ENCODE measurements at places on chromosomes 16 and 17.

DNA sequence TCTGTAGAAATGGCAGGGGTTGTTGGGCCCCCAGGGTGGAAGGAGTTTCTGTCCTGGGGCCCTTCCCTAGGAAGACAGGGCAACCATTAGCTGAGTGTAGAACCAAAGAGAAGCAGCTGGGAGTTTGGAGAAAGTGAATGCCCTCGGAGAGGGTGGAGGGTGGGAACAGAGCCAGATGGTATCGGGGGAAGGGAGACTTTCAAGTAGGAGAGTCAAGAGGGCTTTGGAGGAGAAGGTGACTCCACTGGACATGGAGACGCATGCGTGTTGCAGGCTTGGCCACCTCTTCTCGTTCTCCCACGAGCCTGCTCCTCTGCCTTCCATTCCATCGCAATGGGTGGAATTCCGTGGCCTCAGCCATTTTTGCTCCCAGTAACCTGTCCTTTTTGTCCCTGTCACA, 19.4 kb downstream of the SLC47A1 start:
- DNase-seq, result no peak

- no peak for DNase-seq
Measured at GRCh38 chr17:6532441-6532885, 23.9 kb downstream of the PITPNM3 start.

DNA sequence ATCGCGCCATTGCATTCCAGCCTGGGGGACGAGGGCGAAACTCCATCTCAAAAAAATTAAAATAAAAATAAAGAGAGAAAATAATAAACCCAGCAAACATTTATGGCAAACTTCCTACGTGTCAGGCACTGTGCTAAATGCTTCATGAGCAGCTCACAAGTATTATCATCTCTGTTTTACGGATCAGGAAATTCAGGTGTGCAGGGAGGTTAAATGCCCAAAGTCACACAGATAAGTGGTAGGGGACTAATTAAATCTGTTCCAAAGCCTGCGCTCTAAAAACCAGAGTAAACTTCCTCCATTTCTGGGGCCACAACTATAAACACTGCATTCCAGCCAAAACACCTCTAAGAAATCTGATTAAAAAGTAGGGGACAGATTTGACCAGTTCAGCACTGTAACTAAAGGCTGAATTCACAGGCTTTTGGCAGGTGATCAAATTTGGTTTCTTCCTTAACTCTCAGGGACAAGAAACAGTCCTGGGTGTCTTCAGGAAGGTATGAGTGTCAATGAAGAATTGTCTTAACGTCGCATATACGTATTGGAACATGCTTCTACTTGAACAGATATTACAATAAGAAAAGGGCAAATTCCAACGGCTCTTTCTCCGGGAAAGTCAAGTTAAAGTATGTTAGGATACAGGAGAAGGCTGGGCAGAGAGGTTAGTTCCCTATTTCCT, 996 bp downstream of the STRADA start:
- no peak for DNase-seq

GRCh38 chr17:65532101-65532890, 29.2 kb downstream of the AXIN2 start:
- no peak for DNase-seq

DNA sequence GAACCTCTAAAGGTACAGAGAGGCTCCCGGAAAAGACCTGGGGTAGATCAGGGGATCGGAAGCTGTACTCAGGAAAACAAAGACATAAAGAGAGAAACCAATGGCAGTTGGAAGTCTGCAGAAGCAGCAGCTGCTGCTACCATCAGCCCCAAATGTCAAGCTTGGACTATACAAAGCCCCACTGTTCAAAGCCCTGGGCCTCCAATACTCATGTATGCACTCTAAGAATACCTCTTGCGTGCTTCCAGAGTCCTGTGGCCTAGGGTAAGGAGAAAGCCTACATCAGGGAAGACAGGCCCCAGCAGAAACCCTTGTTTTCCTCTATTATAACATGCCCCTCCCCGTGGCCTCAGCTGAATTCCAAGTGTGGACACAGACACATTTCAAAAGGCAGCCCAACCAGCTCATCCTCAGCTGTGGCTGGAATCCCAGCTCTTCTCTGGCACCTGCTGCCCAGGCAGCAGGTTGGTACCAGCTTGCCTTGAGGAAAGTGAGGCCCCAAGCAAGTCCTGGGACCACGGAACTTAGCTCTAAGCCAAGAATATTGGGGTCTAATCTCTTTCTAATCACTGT, 19.3 kb upstream of the MTMR4 start:
- DNase-seq, result no peak

DNA sequence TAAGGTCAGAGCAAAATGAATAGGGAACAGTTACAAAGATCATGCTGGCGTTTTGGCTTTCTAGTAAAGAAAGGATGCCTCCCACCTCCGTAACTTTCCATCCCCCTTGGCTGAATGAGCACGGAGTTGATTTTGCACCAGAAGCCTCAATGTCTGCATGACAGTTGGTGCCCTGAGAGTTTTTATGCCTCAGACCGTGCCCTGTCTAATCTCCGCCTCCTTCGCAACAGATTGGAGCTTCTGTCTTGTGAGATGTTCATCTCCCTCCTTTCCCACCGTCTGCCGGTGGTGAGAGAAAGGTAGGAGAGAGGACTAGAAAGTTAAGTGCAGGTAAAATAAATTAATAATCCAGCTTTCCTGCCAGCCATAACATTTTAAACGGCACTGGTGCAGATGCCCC, 1.9 kb downstream of the HS3ST4 start:
- no peak for DNase-seq

DNA sequence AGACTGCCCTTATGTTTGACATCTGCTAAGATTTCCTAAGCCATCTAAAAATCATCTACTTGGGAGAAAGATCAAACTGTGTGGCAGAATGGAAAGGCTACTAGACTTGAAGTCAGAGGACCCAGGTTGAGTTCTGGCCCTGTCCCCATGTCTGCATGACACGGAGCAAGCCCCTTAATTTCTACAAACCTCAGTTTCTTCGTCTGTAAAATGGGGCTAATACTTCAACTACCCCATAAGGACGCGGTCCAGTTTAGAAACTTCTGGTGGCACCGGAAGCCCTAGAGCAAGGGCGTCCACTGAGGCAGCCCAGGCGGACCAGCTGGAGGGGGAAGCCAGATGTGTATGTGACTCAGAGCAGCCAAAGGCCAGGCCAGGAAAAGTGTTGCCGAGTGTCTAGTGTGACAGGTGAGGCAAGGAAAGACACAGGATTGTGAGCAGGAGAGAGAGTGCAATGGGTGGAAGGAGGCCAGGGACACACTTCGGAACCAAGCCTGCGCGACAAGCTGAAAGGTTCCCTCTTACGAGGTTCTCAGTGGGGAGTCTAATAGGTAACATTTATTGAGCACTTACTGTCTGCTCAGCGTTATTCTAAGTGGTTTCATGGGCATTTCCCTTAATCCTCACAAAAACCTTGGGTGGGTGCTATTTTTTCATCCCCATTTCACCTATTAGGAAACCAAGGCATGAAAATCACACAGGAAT, 17.8 kb upstream of the PITPNM3 start:
- no peak for DNase-seq

DNA sequence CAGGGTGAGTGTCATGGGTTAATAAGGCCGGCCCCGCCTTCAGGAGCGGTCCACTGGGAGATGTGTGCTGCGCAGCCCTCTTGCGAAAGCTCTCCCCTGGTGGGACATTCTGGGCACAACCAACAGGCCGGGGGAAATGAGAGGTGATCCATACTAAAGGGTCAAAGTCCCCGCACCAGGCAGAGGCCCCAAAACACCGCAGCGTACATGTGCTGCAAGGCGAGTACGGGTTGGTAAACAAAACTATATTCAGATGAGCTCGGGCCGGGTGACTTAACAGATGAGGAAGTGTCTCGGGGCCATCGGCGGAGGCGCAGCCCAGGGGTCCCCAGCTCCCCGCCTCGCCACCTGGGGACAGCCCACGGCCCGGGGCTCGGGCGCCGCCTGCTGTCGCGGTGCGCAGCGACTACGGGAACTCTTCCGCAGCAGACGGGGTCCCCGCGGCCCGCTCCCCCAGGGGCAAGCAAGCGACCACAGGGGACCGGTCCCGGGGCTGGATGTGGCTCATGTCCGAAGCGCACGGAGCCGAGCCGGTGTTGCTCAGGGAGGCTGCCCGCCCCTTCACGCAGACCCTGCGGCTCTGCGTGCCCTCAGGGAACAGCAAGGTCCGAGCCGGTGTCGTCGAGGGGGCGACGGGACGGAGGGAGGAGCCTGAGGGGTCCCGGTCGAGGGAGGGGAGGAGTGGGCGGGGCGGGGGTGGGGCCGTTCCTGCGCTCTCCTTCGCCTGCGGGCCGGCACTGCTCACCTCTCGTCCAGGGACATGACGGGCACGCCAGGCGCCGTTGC, at the start of gene RAB37:
TSS of gene RAB37 (plus strand) at position 744 of the 786 bp plus-strand sequence. CDS start at position 761, 17 bp downstream.
- no peak for DNase-seq

- DNase-seq, result no peak
Measured at GRCh38 chr16:61909074-61909473, 127.2 kb downstream of the CDH8 start.

GRCh38 chr17:21453144-21453898, 77.2 kb downstream of the KCNJ12 start:
- no peak for DNase-seq
